ENCODE measurements at places on chromosomes 3 and 15. TPM values are rescaled to one million over a fixed set of nuclear protein-coding genes. Genes with fewer than 3 reads are reported as not detected.
A peak's percentile ranks its signal among the peaks of the same experiment; 100 is the strongest.

DNA sequence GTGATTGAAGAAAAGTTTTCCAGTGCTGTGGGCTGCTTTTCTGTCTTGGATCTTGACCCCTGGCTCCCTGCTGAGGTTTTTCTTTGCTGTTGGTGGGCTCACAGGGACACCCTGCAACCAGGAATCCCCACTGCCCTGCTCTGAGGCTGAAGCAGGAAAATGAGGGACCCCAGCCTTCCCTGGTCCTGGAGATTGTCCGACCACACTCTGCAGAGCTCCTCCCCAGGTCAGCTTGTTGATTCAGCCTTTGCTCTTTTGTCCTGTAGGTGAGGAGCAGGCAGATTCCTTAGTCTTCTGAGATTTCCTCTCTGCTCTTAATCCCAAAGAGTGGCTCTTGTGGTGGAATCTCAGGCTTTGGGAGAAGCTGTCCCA, 194.5 kb downstream of the RPLP1 start:
- DNase-seq: peak; percentile 3

DNA sequence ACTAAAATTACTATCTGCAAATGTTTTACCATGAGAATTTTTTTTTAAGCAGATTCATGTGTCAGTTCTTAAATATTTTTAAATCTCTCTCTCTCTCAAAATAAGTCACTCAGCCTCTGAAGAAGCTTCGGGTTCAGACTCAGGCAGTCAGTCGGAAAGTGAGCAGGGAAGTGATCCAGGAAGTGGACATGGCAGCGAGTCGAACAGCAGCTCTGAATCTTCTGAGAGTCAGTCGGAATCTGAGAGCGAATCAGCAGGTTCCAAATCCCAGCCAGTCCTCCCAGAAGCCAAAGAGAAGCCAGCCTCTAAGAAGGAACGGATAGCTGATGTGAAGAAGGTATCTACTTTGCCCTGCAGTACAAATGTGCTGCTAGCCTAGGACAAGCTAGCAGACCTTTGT, 24.1 kb downstream of the CHD2 start:
- no peak for DNase-seq

GRCh38 chr3:20008646-20009045, 3.4 kb downstream of the PP2D1 start:
- DNase-seq: no peak

The IQCF5 gene
- total RNA-seq: not detected

The LYZL4 gene
- total RNA-seq: not detected

GRCh38 chr15:32704395-32704981, 13.3 kb upstream of the GREM1 start:
- no peak for DNase-seq

The CIP2A gene
- 66.6 TPM for total RNA-seq

GRCh38 chr3:122690096-122690495, 9.5 kb downstream of the PARP14 start:
- no peak for DNase-seq

DNA sequence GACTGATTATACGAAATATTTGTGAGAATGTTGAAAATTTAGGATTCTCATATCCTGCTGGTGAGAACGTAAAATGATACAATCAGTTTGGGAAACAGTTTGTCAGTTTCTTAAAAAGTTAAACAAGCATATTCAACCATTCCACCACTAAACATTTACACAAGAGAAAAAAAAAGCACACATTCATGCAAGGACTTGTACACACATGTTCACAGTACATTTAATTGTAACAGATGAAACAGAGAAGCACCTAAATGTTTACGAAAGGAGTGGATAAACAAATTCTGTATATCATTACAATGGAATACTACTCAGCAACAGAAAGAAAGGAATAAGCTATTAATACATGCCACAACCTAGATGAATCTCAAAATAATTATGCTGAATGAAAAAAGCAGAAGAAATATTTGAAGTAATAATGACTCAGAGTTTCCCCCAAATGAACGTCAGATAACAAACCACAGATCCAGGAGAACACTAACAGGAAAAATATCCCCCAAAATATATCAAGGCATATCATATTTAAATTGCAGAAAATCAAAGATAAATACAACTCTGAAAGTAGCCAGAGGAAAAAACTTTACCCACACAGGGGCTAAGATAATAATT, 14.3 kb downstream of the ANKRD28 start:
- no peak for DNase-seq

- DNase-seq: peak; percentile 51
These were observed 9.3 kb upstream of the NR2E3 start for GRCh38 chr15:71800835-71801745.

- no peak for DNase-seq
These were observed 133.9 kb upstream of the LRRFIP2 start for GRCh38 chr3:37308247-37308646.

The DUOX1 gene
- total RNA-seq: not detected

The TMEM89 gene
- 0.73 TPM for total RNA-seq

The SLC6A1 gene
- not detected for total RNA-seq

- no peak for DNase-seq
These were observed 190.6 kb upstream of the TMCO5A start for GRCh38 chr15:37743826-37744225.

The UTS2B gene
- not detected for total RNA-seq

GRCh38 chr15:62753518-62754221, 288.9 kb upstream of the TPM1 start:
- no peak for DNase-seq

DNA sequence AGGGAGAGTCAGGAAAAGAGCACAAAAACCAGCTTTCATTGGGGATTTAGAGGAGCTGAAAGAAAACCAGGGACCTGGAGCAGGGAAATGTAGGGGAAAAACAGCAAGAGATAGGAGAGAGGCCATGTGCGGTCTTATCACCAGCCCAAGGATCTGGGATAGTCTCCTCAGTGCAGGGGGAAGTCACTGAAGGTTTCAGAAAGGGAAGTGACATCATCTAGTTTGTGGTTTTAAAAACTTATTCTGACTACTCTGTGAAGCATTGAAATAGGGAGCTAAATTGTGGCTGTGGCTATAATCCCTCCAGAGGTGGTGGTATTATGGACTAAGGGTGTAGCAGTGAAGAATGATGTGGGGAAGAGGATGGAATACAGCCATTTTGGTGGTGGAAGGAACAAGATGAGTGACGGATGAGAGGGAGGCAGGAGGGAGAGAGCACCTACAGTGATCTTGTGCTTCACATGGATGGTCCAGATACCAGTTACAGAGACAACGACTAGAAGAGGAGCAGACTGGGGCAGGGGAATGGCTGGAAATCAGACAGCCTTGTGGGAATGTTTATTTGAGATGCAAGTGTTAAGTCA, 72.7 kb downstream of the HMG20A start:
- no peak for DNase-seq

DNA sequence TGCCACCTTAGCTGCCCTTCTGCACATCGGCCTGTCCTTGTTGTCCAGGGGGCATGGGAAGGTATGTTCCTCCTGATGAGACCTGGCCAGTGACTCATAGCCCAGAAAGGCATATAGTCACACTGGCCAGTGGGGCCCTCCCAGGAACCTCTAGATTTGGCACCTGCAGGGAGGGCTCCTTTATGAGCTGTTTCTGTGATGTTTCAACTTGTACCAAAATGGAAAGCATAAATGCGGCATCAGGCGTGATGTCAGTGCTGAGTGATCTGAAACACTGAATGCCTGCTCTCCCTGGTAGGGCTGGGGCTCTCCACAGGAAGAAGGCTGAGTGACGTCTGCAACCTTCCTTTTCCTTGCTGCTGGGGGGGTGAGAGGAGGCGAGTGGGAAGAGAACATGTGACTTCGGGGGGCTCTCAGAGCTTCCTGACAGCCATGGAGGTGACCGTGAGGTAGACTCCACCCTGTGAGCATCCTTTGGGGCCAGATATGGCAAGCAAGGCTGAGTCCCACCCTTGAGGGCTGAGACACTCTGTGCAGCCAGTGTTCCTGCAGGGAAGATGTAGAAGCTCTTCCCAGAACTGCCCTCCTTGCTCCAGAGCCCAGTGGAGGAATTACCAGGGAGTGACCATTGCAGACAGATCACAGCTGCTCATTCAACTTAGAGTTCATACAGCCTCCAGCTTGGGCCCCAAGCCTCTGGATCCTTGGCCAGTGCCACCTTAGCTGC, 37.1 kb upstream of the APEH start:
- DNase-seq: peak; percentile 44

The ARHGEF26 gene
- total RNA-seq: 0.23 TPM

- DNase-seq: no peak
These were observed 631 bp upstream of the CNBP start for GRCh38 chr3:129184396-129184657.

The STARD9 gene
- 9.6 TPM for total RNA-seq

GRCh38 chr15:33080006-33080405, 114.5 kb downstream of the FMN1 start:
- no peak for DNase-seq

The FBXO40 gene
- not detected for total RNA-seq

The AVEN gene
- 8.9 TPM for total RNA-seq

DNA sequence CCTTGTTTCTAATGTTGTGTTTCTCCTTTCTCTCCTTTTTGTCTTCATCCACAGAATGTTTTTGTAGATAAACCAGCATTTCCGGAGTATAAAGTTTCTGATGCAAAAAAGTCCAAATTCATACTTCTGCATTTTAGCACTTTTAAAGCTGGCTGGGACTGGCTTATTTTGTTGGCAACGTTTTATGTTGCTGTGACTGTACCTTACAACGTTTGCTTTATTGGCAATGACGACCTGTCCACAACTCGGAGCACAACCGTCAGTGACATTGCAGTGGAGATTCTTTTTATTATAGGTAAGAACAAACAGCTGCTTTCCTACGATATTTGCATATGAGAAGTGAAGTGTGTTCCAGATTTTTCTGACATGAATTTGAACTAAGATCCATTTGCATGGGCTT, 199.4 kb downstream of the KCNH8 start:
- no peak for DNase-seq

DNA sequence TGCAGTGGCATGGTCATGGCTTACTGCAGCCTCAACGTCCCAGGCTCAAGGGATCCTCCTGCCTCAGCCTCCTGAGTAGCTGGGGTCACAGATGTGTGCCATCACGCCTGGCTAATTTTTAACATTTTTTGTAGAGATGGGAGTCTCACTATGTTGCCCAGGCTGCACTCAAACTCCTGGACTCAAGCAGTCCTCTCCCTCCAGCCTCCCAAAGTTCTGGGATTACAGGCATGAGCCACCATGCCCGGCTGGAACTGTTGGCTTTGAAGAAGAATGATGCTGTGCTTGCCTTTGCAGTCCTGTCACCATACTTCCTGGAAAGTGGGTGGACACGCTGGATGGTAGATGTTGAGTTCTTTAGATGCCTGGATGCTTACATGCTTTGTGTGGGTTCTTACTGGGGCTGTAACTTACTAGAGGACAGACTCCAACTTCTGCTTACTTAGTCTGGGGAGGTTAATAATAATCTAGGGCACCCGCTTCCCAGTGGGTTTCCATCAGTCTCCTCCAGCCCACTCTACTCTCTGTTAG, 36.7 kb downstream of the IGF1R start:
- DNase-seq: no peak

The IL5RA gene
- not detected for total RNA-seq

DNA sequence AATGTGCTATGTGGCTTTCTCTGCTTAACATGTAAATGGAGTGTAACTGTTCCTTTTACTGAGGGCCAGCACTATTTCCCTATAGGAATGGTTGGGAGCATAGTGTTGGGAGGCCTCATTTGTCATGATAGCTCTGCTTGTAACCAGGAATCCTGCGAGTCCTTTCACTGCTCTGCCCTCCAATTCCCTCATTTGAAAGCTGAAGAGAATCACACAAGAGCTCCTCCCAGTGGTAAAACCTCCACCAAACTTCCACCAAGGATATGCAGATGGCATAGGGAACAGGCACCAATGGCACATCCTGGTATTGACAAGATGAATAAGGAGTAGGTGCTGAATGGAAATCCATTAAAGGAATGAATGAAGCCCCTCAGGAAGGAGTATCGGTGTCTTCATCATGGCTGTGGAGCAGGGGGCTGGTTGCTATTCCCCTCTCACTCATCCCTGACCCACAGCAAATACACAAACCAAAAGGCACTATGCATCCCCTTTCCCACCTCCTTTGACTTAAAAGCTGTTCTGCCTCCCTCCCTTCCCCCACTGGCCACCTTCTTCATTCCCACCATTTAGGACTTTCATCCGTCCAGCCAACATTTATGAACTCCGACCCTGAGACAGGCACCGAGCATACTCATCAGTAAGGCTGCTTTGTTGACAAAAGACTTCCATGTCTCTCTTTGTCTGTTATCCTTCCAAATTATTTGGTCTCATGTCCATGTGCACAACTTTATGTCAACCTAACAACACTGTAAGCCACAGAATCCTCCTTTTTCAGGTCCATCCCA, 560.8 kb downstream of the FOXP1 start:
- no peak for DNase-seq

DNA sequence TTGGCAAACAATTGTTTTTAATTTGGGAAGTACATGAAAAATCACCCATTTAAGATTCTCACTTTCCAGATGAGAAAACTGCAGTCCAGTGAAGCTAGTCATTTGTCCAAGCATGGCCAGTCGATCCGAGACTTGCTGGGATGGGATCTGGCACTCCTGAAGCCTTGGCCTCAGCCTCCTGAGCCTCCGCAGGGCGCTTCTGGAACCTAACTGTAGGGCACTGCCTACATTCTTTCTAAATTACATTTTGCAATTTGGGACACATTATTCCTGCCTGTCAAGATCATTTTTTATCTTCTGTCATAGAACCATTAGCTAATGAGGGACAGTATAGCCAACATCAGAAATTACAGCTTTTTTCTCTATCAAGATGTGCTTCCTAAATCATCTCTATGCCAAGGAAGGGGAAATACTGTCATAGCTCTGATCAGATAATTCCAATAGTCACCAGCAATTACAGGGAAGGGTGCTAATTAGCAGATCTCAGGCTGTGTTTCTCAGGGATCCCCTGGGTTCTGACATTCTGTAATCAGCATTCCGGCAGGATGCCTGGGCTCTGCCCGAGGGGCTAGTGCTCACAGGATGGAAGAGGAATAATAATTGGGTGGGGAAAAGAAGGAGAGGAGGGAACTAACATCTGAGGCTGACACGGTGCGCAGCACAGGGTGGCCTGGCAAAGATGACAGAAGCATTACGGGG, 28.3 kb downstream of the ANAPC13 start:
- DNase-seq: no peak

DNA sequence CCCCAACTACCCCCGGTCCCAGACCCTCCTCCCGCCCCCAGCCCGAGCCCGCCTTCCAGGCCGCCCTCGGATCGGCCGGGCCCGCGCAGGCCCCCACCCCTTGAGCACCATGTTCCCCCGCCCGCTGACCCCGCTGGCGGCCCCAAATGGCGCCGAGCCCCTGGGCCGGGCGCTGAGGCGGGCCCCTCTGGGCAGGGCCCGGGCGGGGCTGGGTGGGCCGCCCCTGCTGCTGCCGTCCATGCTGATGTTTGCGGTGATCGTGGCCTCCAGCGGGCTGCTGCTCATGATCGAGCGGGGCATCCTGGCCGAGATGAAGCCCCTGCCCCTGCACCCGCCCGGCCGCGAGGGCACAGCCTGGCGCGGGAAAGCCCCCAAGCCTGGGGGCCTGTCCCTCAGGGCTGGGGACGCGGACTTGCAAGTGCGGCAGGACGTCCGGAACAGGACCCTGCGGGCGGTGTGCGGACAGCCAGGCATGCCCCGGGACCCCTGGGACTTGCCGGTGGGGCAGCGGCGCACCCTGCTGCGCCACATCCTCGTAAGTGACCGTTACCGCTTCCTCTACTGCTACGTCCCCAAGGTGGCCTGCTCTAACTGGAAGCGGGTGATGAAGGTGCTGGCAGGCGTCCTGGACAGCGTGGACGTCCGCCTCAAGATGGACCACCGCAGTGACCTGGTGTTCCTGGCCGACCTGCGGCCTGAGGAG, 472 bp downstream of the CHST14 start:
- peak; percentile 57 for DNase-seq

The CRELD1 gene
- 18.9 TPM for total RNA-seq

- DNase-seq: no peak
These were observed 112.4 kb upstream of the STT3B start for GRCh38 chr3:31420311-31420710.

- no peak for DNase-seq
These were observed 18.3 kb upstream of the VGLL3 start for GRCh38 chr3:87009271-87009670.

The SLMAP gene
- total RNA-seq: 69.6 TPM
